ENCODE measurements at places on chromosomes 5 and 9.

DNA sequence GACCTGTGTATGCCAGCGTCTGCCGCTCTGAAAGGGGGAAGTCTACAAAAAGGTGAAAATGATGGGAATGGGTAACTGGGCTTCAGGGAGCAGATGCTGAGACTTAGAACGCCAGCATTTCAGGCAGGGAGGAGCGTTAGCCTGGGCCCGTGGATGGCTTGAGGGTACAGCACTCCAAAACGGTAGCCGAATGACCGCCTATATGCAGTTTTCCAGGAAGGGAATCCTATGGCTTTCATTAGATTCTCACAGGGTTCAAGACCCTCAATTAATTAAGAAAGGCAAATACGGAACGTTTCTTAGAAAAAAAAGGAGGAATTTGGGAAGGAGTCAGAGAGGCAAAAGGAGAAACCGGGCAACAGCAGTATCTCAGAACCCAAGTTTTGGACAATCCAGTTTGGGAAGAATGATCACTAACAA lies 639 bp downstream of the AMACR start:
- DNase-seq: no peak

DNA sequence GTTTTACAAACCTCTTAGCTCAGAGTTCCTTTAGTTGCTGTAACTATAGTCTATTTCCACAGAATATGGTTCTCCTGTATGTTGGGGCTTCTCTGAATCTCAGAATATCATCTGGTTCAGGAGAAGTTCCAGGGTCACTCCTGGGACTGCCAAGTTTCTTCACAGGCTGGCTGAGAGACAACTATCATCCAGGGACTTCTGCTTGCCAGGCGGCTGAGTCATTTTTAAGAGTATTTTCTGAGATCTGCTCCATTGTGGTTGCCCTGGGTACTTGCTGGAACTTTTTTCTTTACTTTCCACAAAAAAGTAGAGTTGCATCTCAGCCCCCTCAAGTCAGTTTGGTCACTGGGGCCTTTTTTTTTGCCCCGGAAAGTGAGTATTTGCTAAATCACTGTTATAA lies 566.5 kb downstream of the LRRC70 start:
- DNase-seq: peak; percentile 51

GRCh38 chr9:86997156-86997555 lies 49.9 kb upstream of the GAS1 start:
- no peak for DNase-seq

- DNase-seq: no peak
Measured at GRCh38 chr9:130110596-130111021, 56.9 kb downstream of the GPR107 start.

DNA sequence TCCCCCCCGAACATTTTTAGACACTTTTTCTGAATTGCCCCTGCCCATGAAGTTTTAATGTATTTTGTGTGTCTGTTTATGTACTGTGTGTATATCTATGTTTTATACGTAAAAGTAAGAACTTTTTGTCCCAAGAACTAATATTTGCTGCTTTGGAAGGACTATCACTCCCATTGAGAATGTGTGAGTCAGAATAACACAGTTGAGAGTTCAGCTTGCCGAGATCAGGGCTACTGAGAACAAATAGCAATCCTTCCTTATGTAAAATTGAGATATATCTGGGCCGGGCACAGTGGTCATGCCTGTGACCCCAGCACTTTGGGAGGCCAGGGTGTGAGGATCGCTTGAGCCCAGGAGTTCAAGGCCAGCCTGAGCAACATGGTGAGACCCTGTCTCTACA lies 11.3 kb downstream of the GTF3C4 start:
- DNase-seq: no peak

- DNase-seq: no peak
Measured at GRCh38 chr5:92513067-92513466, 1068.0 kb downstream of the NR2F1-AS1 start.
